Mucosa of gallbladder (tissue), 1 donor: ENCODE measurements at places on chromosomes 11 and 22. TPM values are rescaled to one million over a fixed set of nuclear protein-coding genes. Genes with fewer than 3 reads are reported as not detected.

GRCh38 chr22:49362211-49362839, 465.3 kb downstream of the BRD1 start:
- peak; percentile 6 for DNase-seq

DNA sequence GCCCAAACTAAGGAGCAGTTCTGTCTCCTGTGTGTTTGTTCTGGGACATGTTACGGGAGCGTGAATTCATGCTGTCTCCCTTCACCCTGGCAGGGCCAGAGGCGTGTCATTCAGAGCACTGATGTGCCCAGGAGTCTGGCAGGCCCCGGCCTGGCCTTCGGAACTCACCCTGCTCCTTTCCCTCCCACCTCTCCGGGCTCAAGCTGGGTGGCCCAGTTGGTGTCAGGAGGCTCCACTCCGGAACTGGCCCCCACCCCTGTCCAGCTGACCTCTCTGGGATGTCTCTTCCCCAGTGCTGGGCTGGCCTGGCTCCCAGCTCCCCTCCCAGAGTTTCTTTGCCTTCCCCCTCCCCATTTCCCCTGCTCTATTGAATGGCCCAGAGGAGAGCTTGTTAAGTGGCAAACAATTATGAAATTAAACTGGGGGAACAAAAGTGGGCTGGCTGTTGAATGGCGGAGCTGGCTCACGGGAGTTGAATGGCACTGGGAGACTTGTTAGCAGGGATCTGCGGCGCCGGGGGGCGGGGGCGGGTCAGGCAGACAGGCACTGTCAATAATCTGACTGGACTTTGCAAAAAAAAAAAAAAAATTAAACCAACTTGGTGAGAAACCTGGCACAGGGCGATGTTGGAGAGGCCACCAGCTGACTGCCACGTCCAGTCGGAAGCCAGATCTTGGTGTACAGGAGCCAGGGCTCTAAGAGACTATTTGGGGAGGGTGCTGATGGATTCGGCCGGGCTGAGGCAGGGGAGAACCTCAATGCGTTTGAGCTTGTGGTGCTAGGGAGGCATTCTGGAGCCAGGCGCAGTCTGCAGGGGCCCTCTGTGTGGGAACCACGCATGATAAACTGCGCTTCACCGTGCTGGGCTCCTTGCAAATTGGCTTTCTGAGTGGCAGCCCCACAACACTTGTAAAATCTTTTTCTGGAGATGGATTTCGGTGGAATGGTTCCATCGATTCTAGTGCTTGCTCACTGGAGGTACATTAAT, 1.3 kb downstream of the MPPED1 start:
- DNase-seq: no peak

GRCh38 chr11:134052395-134052987, 16.4 kb upstream of the JAM3 start:
- no peak for DNase-seq

DNA sequence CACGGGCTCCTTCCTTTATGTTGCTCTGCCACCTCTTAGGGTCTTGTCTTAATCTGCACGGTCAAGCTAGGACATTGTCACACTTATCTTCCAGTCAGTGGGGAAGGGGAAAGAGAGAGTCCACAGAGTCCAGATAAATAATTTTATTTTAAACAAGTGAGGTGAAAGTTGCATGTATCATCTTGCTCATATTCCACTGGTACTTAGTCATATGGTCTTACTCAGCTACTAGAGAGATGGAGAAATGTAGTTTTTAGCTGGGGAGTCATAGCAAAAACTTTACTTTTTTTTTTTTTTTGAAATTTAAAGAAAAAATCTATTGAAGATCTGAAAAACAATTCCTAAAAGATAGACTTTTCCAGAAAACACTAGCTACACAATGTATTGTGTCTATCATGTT, 29.0 kb downstream of the PDE3B start:
- DNase-seq: no peak

GRCh38 chr11:129292092-129292491, 83.6 kb upstream of the BARX2 start:
- DNase-seq: no peak

DNA sequence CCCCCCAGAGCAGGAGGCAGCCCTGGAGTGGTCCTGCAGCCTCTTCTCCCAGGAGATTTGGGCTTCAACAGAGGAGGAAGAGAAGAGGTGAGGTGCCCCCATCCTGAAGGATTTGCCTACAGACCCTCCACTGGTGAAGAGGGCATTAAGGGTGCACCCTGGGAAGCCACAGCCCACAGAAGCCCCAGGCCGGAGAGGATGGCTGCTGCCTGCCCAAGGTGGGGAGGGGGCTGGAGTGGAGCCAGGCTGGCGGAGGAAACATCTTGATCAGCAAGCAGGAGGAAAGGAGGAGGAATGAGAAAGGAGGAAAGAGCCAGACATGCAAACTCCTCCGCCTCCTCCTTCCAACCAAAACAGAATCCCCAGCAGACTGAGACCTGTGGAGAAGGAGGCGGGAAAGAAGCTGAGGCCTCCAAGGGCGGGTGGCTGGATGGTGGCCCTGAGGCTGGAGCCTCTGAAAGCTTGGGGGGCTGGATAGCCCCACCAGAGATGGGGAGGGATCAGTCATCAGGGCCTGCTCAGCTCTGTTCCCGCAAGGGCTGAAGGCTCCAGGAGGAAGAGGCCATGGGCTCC, 31.3 kb downstream of the ARRB1 start:
- no peak for DNase-seq

DNA sequence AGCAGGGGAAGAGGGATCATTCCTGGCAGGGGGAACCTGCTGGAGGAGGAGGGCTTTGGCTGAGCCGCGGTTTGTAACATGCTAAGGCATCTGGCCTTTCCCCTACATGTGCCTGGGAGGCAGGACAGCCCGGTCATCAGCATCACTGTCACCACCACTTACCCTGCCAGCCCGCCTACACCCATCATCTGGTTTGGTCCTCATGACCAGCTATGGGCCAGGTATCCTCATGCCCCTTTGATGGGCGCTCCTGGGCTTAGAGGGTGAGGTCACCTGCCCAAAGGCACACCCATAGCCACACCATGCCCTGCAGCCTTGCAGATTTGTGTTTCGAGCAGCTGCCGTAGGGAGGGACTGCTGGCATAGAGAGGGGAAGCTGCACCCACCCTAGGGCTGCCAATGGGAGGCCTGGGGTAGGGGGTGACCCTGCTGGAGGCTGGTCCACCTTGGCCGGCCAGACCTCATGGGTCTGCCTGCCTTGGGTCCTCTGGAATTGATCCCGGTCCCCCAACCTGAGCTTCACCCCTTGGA, 2.6 kb downstream of the MRGPRF start:
- no peak for DNase-seq

DNA sequence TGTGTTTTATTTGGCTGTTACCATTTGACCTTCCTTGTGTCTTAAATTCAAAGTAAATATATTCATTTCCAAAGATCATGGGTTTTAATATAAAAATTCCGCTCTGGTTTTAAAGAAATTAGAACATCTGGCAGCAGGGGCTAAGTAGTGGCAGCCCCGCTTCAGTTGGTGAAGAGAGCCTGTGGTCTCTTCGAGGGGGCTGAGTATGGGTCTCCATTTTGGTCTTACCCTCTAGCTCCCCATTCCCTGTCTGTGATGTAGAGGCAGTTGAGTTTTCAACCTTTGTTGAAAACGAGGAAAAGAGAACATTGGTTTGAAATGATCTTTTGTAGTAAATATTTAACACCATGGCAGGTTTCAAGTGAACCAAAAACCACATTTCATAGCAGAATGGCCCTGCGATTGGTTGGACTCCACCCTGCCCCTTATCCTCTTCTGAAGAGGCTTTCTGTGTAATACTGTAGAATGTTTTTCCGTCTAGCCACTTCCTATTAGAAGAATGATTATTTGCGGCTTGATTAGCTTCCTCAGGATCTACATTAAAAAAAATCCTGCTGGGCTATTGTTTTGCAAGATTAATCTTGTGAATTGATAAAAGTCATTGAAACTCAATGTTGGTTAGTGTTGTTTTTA, 17.7 kb downstream of the APLP2 start:
- DNase-seq: no peak

- DNase-seq: peak; percentile 17
Measured at GRCh38 chr11:119056421-119056999, 495 bp downstream of the HYOU1 start.

Gene PRR5L
- 32.7 TPM for total RNA-seq

Gene CUL5
- total RNA-seq: 36.8 TPM

Gene MEI1
- total RNA-seq: 1.4 TPM

Gene MOV10L1
- 2.6 TPM for total RNA-seq

Gene TSPAN4
- 34.6 TPM for total RNA-seq
